Naive thymus-derived CD4-positive, alpha-beta T cell (primary cell): ENCODE measurements at places on chromosomes 6 and 20. TPM values are rescaled to one million over a fixed set of nuclear protein-coding genes. Genes with fewer than 3 reads are reported as not detected.

FRS3 gene
- 5.5 TPM for total RNA-seq

FAM83B gene
- total RNA-seq, result not detected

ASIP gene
- total RNA-seq, result not detected

B4GALT5 gene
- total RNA-seq, result 22.1 and 23.1 TPM in 2 replicates

PMEPA1 gene
- total RNA-seq, result 9.9 TPM

ELOVL2 gene
- total RNA-seq, result not detected

MYB gene
- total RNA-seq, result 18.4 TPM

ZHX3 gene
- 11.4 TPM for total RNA-seq

TUBB2B gene
- total RNA-seq, result 0.38 TPM in 1 of 2 replicates, not detected in the other

NOL4L gene
- total RNA-seq, result 81.9 TPM

NR2E1 gene
- total RNA-seq, result not detected

SAMD3 gene
- 23.7 TPM for total RNA-seq

GRCh38 chr6:36343109-36343680, 6.5 kb upstream of the BNIP5 start:
- H3K4me3 ChIP-seq, result no peak overlapping the region
- H3K27ac ChIP-seq, result no peak overlapping the region
- no peaks in the 10 kb centered on the region for H3K27me3 ChIP-seq
- H3K4me1 ChIP-seq, result no peaks in the 10 kb centered on the region
- H3K36me3 ChIP-seq, result no peaks in the 10 kb centered on the region

GRCh38 chr6:15949982-15950381, 178.9 kb upstream of the MYLIP start:
- no peak overlapping the region for H3K27ac ChIP-seq
- no peak overlapping the region for H3K4me3 ChIP-seq
- DNase-seq, result no peak
- no peaks in the 10 kb centered on the region for H3K27me3 ChIP-seq
- H3K4me1 ChIP-seq, result no peaks in the 10 kb centered on the region

- H3K27me3 ChIP-seq, result no peaks in the 10 kb centered on the region
- DNase-seq, result no peak
- H3K27ac ChIP-seq, result no peak overlapping the region
- no peaks in the 10 kb centered on the region for H3K4me1 ChIP-seq
Measured at GRCh38 chr20:18956890-18957289, 143.3 kb downstream of the SCP2D1 start.

GRCh38 chr20:15220778-15221565, 883.6 kb upstream of the FLRT3 start:
- no peak overlapping the region for H3K27ac ChIP-seq
- no peaks in the 10 kb centered on the region for H3K36me3 ChIP-seq
- H3K27me3 ChIP-seq, result no peaks in the 10 kb centered on the region

GRCh38 chr6:137415127-137415833, 78.9 kb downstream of the OLIG3 start:
- no peaks in the 10 kb centered on the region for H3K36me3 ChIP-seq
- no peaks in the 10 kb centered on the region for H3K27me3 ChIP-seq
- H3K27ac ChIP-seq, result peak overlapping the region; percentile 37
- DNase-seq, result peak; percentile 70

GRCh38 chr6:36688739-36689075, 8.9 kb upstream of the RAB44 start:
- no peaks in the 10 kb centered on the region for H3K36me3 ChIP-seq
- H3K4me1 ChIP-seq, result peaks cover 10% of the 10 kb centered on the region
- H3K27me3 ChIP-seq, result no peaks in the 10 kb centered on the region
- H3K27ac ChIP-seq, result no peak overlapping the region
- no peak overlapping the region for H3K4me3 ChIP-seq
- DNase-seq, result no peak

GRCh38 chr6:138226700-138227315, 8.5 kb upstream of the PBOV1 start:
- H3K36me3 ChIP-seq, result no peaks in the 10 kb centered on the region
- DNase-seq, result no peak
- no peak overlapping the region for H3K27ac ChIP-seq
- no peaks in the 10 kb centered on the region for H3K27me3 ChIP-seq
- no peaks in the 10 kb centered on the region for H3K4me1 ChIP-seq

DNA sequence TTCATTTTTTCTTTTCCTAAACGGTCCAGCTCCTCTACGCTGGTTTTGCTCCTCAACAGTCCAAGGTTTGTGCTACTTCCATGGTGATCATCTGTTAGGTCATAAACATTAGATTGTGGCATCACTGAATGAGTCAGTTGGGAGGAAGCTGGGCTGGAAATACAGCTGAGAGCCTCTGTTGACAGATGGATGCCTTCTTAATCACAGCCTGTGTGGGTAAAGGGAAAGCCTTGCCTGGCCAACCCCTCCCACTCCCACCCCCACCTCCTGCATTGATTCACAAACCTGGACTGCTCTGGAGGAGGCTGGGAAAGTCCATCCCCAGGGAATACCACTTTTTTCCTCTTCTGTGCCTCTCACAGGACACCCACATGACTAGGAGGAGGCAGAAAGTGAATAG, 180.6 kb upstream of the CCN2 start:
- H3K27ac ChIP-seq, result no peak overlapping the region
- no peak overlapping the region for H3K4me3 ChIP-seq
- DNase-seq, result no peak
- no peaks in the 10 kb centered on the region for H3K36me3 ChIP-seq

GRCh38 chr6:19837511-19838441, 606 bp downstream of the ID4 start:
- no peak overlapping the region for H3K27ac ChIP-seq
- no peaks in the 10 kb centered on the region for H3K36me3 ChIP-seq
- no peaks in the 10 kb centered on the region for H3K4me1 ChIP-seq
- no peak for DNase-seq
- H3K27me3 ChIP-seq, result no peaks in the 10 kb centered on the region
- H3K4me3 ChIP-seq, result no peak overlapping the region

DNA sequence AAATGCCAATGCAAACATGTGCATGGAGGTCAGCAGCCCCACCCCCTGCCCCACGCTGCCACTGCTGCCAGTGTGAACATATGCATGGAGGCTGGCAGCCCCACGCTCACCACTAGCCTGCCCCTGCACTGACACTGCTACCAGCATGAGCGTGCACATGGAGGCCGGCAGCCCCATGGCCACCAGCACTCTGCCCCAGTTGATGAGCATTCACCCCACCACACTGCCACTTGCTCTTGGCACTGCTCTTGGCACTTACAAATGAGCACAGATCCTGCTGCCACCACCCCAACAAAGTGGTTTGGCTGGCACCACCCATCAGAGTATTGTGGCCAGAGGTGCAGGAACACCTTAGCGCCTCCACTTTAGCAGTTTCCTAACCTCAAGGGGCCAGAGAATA, 174.1 kb downstream of the KHDC1L start:
- no peaks in the 10 kb centered on the region for H3K36me3 ChIP-seq
- H3K4me1 ChIP-seq, result no peaks in the 10 kb centered on the region
- H3K27me3 ChIP-seq, result no peaks in the 10 kb centered on the region
- no peak overlapping the region for H3K4me3 ChIP-seq

GRCh38 chr6:14129575-14129974, 12.0 kb downstream of the CD83 start:
- no peak overlapping the region for H3K4me3 ChIP-seq
- H3K27me3 ChIP-seq, result no peaks in the 10 kb centered on the region
- H3K27ac ChIP-seq, result no peak overlapping the region
- peak; percentile 28 for DNase-seq
- no peaks in the 10 kb centered on the region for H3K4me1 ChIP-seq
- H3K36me3 ChIP-seq, result peaks cover 23% of the 10 kb centered on the region

DNA sequence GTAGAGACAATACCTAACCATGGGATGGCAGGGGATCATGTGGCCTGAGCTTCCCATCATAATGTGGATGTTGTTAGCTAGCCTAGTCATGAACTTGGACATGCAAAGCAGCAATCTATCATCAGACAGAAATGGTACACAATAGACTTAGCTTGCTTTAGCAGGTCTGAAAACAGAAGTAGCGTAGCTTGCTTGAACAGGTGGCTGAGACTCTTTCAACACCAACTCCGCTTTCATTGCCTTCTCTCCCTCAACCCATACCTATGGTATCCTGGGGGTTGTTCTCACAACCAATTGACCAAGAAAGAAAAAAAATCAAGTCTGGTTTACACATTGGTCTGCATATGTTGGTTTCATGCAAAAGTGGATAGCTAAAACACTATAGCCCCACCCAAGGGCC, 23.0 kb downstream of the CD164 start:
- peaks cover 15% of the 10 kb centered on the region for H3K36me3 ChIP-seq
- H3K4me3 ChIP-seq, result no peak overlapping the region
- H3K27me3 ChIP-seq, result no peaks in the 10 kb centered on the region

DNA sequence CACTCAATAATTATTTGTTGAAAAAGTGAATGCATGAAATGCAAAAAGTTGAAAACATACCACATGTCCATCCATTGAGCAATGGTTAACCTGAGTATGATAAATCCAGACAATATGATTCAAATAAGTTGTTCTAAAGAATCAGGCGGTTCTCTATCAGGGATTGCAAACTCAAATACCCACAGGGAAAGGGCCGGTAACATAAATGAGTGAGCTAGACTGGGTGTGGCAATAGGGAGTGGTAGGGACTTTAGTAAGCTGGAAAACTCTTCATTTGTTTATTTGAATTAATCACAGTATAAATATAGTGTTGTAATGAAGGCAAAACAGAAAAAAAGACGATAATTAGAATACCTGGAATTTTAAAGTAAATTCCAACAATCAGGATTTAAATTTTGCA, 106.3 kb downstream of the BCAS1 start:
- no peaks in the 10 kb centered on the region for H3K36me3 ChIP-seq
- H3K4me1 ChIP-seq, result no peaks in the 10 kb centered on the region
- no peaks in the 10 kb centered on the region for H3K27me3 ChIP-seq
- no peak for DNase-seq
- H3K4me3 ChIP-seq, result no peak overlapping the region

DNA sequence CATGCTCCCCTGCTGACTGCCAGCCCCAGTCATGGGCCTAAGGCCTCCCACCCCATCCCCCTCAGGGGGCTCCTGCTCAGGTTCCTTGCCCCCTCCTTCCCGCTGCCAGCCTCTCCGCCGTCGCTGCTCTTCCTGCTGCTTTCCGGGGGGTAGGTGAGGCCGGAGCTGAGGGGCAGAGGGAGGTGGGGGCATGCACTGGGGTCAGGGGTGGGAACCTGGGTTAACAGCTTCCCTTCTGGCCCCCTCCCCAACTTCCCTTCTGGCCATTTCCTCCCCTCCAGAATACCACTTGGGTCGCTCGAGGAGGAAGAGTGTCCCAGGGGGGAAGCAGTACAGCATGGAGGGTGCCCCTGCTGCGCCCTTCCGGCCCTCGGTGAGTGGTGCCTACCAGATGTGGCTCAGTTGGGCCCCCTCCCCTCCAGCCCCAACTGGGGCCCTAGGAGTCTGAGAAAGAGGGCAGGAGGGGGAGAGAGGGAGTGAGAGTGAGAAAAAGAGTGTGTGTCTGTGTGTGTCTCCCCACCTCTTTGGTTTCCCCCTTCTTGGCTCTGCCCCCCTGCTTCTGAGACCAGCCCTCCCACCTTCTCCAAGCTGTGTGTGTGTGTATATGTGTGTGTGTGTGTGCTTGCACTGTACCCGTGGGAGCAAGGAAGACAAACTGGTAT, 12.1 kb downstream of the SYNGAP1 start:
- H3K27ac ChIP-seq, result peak overlapping the region; percentile 88
- peaks cover 50% of the 10 kb centered on the region for H3K4me1 ChIP-seq
- no peak for DNase-seq
- H3K27me3 ChIP-seq, result no peaks in the 10 kb centered on the region
- peaks cover 7% of the 10 kb centered on the region for H3K36me3 ChIP-seq

DNA sequence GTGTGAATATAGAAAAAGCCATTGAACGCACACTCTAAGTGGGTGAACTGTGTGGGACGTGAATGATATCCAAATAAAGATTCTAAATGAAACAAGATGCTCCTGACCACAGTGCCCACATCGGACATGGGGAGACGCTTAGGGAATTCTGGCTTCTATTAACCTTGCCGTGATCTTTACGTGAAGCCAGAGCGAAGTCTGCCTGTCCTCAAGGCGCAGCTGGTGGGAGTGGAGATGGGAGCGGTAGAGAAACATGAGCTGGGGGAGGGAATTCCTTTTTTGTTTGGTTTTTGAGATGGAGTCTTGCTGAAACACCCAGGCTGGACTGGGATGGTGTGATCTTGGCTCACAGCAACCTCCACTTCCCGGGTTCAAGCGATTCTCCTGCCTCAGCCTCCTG, 46.0 kb downstream of the VSTM2L start:
- no peaks in the 10 kb centered on the region for H3K36me3 ChIP-seq
- H3K4me3 ChIP-seq, result no peak overlapping the region
- no peak overlapping the region for H3K27ac ChIP-seq
- no peaks in the 10 kb centered on the region for H3K27me3 ChIP-seq
- DNase-seq, result no peak
